Ovary (tissue), 10 donors: ENCODE measurements at places on chromosomes 4 and X. TPM values are rescaled to one million over a fixed set of nuclear protein-coding genes. Genes with fewer than 3 reads are reported as not detected.

GRCh38 chr4:73379946-73380345 lies 24.1 kb upstream of the ALB start:
- no peak overlapping the region for H3K4me3 ChIP-seq
- DNase-seq: no peak
- no peaks in the 10 kb centered on the region for H3K27me3 ChIP-seq
- no peak overlapping the region for H3K27ac ChIP-seq

The MTNR1A gene
- total RNA-seq: not detected

DNA sequence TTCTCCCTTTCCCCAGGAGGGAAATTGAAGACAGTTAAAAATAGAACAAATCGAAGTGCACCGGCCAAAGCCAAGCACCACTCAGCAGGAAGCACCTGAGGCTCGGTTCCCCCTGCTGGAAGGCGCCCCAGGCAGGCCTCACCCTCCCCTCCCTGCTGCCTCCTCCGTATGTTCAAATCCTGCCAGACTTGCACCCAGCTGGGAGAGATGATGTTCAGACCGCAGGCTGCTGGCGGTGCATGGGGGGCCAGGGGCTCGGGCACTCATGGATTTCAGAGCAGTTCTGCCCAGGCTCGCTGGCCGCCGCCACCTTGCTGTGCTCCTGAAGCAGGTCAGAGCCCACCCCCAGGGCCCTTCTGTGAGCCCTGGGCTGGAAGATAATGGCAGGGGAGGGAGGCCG lies 91.4 kb downstream of the DCTD start:
- no peaks in the 10 kb centered on the region for H3K27me3 ChIP-seq
- H3K4me1 ChIP-seq: no peaks in the 10 kb centered on the region
- H3K4me3 ChIP-seq: no peak overlapping the region

DNA sequence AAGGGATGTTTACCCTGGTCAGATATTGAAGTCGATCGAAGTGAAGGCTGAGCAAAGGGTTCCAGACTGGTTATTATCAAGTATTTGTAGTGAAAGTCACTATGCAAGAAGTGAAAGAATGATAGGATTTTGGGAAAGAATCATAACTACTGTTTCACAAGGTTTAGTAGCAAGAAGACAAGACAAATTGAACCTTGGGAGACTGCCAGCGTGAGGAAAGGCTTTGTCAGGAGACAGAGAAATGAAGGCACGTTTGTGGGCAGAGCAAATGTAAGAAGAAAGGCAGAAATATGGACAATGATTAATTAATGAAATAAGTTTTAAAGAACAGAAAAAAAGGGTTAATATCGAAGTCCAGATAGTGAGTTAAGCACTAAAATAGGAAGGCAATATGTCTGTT lies 456.8 kb downstream of the TRIML1 start:
- no peak overlapping the region for H3K4me3 ChIP-seq
- no peaks in the 10 kb centered on the region for H3K36me3 ChIP-seq
- no peak for DNase-seq
- no peaks in the 10 kb centered on the region for H3K27me3 ChIP-seq
- no peaks in the 10 kb centered on the region for H3K4me1 ChIP-seq

The INTS12 gene
- 17.4 TPM for total RNA-seq

- no peak overlapping the region for H3K27ac ChIP-seq
- H3K27me3 ChIP-seq: no peaks in the 10 kb centered on the region
- H3K4me3 ChIP-seq: no peak overlapping the region
- peaks cover 5% of the 10 kb centered on the region for H3K4me1 ChIP-seq
- no peaks in the 10 kb centered on the region for H3K36me3 ChIP-seq
These were observed 71.0 kb upstream of the AFAP1 start for GRCh38 chr4:8010618-8011017.

- DNase-seq: no peak
- no peaks in the 10 kb centered on the region for H3K27me3 ChIP-seq
- H3K36me3 ChIP-seq: no peaks in the 10 kb centered on the region
- no peak overlapping the region for H3K27ac ChIP-seq
- peaks cover 1% of the 10 kb centered on the region for H3K4me1 ChIP-seq
These were observed 108.7 kb downstream of the ANAPC10 start for GRCh38 chr4:144989306-144989705.

The GLRA3 gene
- not detected for total RNA-seq

DNA sequence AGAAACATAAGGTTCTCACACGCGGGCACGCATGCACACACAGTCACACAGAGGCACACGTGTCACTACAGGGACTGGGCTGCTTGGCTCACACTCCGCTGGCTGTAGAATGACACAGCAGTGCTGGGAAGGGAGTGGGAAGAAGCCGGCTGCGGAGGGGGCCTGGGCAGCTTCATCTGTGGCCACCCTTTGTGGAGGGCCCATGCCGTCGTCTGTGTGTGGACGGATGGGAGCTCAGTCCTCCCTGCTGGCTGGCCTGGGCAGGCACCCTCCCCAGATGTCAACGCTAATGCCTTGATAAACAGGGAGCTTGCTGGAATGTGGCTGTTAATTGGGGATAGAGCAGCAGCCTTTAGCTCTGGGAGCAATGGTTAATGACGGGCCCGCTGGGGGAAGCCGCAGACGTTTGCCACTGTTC lies 621.1 kb downstream of the BCOR start:
- H3K4me3 ChIP-seq: no peak overlapping the region
- no peaks in the 10 kb centered on the region for H3K4me1 ChIP-seq
- H3K27me3 ChIP-seq: no peaks in the 10 kb centered on the region
- DNase-seq: no peak
- no peak overlapping the region for H3K27ac ChIP-seq

DNA sequence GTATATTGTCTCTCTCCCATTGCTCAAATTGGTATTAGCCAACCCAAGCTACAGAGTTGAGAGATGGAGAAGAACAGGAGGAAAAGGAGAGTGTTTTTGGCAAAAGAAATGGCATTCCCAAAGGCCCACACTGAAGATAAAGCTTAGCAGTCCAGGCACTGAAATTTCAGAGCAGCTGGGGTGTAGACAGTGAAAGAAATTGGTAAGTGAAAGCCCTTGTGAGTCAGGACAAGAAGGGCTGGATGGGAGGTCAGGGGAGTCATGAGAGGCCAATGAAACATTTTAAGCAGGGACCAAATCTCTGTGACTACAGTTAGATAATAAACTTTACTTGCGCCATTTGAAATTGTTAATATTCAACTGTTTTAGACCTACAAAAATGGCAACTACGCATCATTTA lies 177.7 kb downstream of the ADAMTS3 start:
- H3K27ac ChIP-seq: no peak overlapping the region
- DNase-seq: no peak
- H3K4me1 ChIP-seq: no peaks in the 10 kb centered on the region
- no peak overlapping the region for H3K4me3 ChIP-seq

GRCh38 chrX:112641449-112641848 lies 38.3 kb downstream of the LHFPL1 start:
- no peak for DNase-seq
- no peaks in the 10 kb centered on the region for H3K4me1 ChIP-seq
- no peak overlapping the region for H3K4me3 ChIP-seq
- no peaks in the 10 kb centered on the region for H3K36me3 ChIP-seq
